ENCODE measurements at places on chromosomes 11 and 22.

DNA sequence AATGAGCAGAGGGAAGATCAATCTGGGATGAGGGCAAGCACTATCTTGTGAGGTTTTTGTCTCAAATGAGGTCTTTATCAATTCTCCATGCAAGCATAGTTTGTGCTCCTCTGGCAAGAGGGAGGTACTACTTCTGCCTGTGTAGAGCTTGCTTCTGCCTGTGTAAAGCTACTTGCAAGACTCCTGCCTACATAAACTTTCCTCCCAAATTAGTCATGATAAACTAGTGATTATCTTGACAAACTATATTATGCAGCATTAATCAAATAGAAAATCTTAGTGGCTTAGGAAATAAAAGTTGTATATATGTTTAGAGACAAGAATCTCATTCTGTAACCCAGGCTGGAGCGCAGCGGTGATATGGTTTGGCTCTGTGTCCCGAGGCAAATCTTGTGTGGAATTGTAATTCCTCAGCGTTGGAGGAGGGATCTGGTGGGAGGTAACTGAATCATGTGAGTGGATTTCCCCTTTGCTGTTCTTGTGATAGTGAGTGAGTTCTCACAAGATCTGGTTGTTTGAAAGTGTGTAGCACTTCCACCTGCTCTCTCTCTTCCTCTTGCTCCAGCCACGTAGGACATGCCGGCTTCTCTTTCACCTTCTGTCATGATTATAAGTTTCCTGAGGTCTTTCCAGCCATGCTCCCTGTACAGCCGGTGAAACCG lies 8.0 kb upstream of the MMP10 start:
- DNase-seq = no peak

- DNase-seq = no peak
These were observed 41.1 kb downstream of the KCNC1 start for GRCh38 chr11:17775507-17776211.

GRCh38 chr11:119339589-119340334 lies 921 bp downstream of the C1QTNF5 start:
- no peak for DNase-seq

DNA sequence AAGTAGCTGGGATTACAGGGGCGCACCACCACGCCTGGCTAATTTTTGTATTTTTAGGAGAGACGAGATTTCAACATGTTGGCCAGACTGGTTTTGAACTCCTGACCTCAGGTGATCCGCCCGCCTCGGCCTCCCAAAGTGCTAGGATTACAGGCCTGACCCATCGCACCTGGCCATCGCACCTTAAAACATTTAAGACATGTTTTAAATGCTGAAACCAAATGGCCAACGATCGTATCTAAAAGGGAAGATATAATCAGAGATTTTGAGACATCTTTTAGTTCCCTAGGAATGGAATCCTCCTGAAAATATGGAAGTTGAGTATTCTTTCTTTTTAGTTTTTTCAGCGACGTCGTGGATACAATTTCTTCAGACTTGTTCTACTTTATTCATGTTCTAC lies 21.8 kb upstream of the APOBEC3A start:
- no peak for DNase-seq
